ENCODE measurements at places on chromosomes 13 and 19. TPM values are rescaled to one million over a fixed set of nuclear protein-coding genes. Genes with fewer than 3 reads are reported as not detected.

Gene LIM2
- not detected for total RNA-seq

Gene C5AR1
- total RNA-seq, result not detected

DNA sequence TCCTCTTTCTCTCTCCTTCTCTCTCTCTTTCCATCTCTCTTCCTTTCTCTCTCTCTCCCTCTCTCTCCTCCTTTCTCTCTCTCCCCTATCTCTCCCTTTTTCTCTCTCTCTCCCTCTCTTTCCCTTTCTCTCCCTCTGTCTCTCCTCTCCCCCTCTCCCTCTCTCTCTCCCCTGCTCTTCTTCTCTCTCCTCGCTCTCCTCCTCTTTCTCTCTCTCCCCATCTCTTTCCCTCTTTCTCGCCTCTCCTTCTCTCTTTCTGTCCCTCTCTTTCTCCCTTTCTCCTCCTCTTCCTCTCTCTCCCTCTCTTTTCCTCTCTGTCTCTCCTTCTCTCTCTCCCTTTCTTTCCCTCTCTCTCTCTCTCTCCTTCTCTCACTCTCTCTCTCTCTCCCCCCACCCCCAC, 196.6 kb downstream of the UQCRFS1 start:
- no peak for DNase-seq

- DNase-seq, result no peak
These were observed 8.8 kb downstream of the PPP2R1A start for GRCh38 chr19:52198678-52199077.

Measured in PC-3 (cell line).